ENCODE measurements at places on chromosomes 4 and X. TPM values are rescaled to one million over a fixed set of nuclear protein-coding genes. Genes with fewer than 3 reads are reported as not detected.

MRPS18C gene
- polyA plus RNA-seq: 65.5 TPM

DCAF4L1 gene
- 0.42 TPM for polyA plus RNA-seq

NUP62CL gene
- 14.1 TPM for polyA plus RNA-seq

NWD2 gene
- 0.23 TPM for polyA plus RNA-seq

DGAT2L6 gene
- 0.12 TPM for polyA plus RNA-seq

UGT2B15 gene
- polyA plus RNA-seq: 0.07 TPM

APOOL gene
- 28.5 TPM for polyA plus RNA-seq

CYLC1 gene
- polyA plus RNA-seq: not detected

YTHDC1 gene
- 225 TPM for polyA plus RNA-seq

BEND2 gene
- 0.10 TPM for polyA plus RNA-seq

LEF1 gene
- 83.2 TPM for polyA plus RNA-seq

MUC7 gene
- polyA plus RNA-seq: 0.08 TPM

TIGD4 gene
- polyA plus RNA-seq: 3.1 TPM

FAM241A gene
- polyA plus RNA-seq: 1.6 TPM

LIN54 gene
- 21.9 TPM for polyA plus RNA-seq

SHROOM2 gene
- 16.8 TPM for polyA plus RNA-seq

GAGE12D gene
- polyA plus RNA-seq: not detected

PABPC1L2B gene
- not detected for polyA plus RNA-seq

RIBC1 gene
- polyA plus RNA-seq: 4.8 TPM

LDB2 gene
- polyA plus RNA-seq: 87.8 TPM

TSPAN6 gene
- polyA plus RNA-seq: 173 TPM

TDO2 gene
- polyA plus RNA-seq: 3.1 TPM

GAB1 gene
- polyA plus RNA-seq: 62.9 TPM

POU4F2 gene
- not detected for polyA plus RNA-seq

TRIM75 gene
- polyA plus RNA-seq: 0.10 TPM

EDA gene
- 7.0 TPM for polyA plus RNA-seq

UVSSA gene
- polyA plus RNA-seq: 16.2 TPM

IQCM gene
- not detected for polyA plus RNA-seq

PAGE1 gene
- not detected for polyA plus RNA-seq

HUWE1 gene
- polyA plus RNA-seq: 193 TPM

EPHA5 gene
- polyA plus RNA-seq: 0.60 TPM

TSPAN5 gene
- polyA plus RNA-seq: 25.3 TPM

SORBS2 gene
- polyA plus RNA-seq: 76.6 TPM

ATP2B3 gene
- 0.18 TPM for polyA plus RNA-seq

TMPRSS11A gene
- polyA plus RNA-seq: 0.03 TPM

LANCL3 gene
- polyA plus RNA-seq: 0.20 TPM

GPR173 gene
- polyA plus RNA-seq: 26.3 TPM

MID1 gene
- polyA plus RNA-seq: 31.6 TPM

GSX2 gene
- not detected for polyA plus RNA-seq

PLXNB3 gene
- 1.5 TPM for polyA plus RNA-seq

FRAS1 gene
- polyA plus RNA-seq: 87.6 TPM

GLOD5 gene
- 0.81 TPM for polyA plus RNA-seq

CENPVL2 gene
- polyA plus RNA-seq: 0.28 TPM

COL4A6 gene
- polyA plus RNA-seq: 16.0 TPM

FAM47A gene
- not detected for polyA plus RNA-seq

ASB9 gene
- 13.3 TPM for polyA plus RNA-seq

EDA2R gene
- polyA plus RNA-seq: 0.83 TPM

ADH1B gene
- 16.7 TPM for polyA plus RNA-seq

IGFBP7 gene
- 463 TPM for polyA plus RNA-seq

RBM46 gene
- 0.05 TPM for polyA plus RNA-seq

VCX3A gene
- polyA plus RNA-seq: not detected

EREG gene
- polyA plus RNA-seq: 0.38 TPM

ARAP2 gene
- 8.7 TPM for polyA plus RNA-seq

POU3F4 gene
- 7.8 TPM for polyA plus RNA-seq

NUDT11 gene
- polyA plus RNA-seq: 14.8 TPM

SCML2 gene
- polyA plus RNA-seq: 13.1 TPM
